Stimulated activated naive CD8-positive, alpha-beta T cell treated with anti-CD3 and anti-CD28 coated beads, Interleukin-15, Interleukin-2, amounts not matched to agents 100 U/mL and 50 U/mL, for 24 hours (primary cell): ENCODE measurements at places on chromosomes 13 and 19.

DNA sequence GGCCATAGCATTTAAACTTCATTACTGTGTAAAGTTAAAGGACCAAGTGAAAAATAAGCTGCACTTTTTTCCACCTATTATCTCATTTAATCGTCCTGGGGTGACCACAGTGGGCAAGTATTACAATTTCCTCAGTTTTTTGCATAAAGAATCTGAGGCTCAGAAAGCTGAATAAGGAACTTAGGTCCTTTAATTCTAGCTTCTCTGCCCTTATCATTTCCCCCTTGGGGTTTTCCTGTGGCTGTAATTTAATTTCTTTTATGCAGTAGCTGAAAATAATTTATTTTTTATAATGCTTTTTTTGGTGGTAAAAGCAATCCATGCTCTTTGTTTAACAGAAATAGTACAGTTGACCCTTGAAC, 59.8 kb upstream of the RCBTB2 start:
- no peak for DNase-seq

- no peak for DNase-seq
Measured at GRCh38 chr13:59880468-59880867, 283.3 kb downstream of the DIAPH3 start.

DNA sequence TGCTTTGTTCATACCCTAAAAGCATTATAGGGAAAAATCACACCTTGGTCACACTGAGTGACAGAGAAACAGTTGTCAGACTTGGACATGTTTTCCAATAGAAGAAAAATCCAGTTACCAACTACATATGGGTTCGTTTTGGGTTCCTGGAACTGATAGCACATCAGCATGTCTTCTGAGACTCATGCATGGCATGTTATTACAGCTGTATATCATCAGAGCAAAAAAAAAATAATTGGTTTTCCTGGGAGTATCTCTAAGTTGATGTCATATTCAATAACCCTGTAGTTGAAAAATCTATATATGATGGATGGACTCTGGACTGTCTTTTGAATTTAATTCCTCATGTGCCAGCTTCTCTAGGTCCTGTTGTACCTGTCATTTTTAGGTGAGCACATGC, 211.6 kb downstream of the DNAJC15 start:
- no peak for DNase-seq

GRCh38 chr13:20451397-20451796, 74.3 kb downstream of the CRYL1 start:
- no peak for DNase-seq

GRCh38 chr13:110349239-110349638, 42.2 kb downstream of the COL4A2 start:
- no peak for DNase-seq

- no peak for DNase-seq
Measured at GRCh38 chr19:5386841-5387240, 46.2 kb upstream of the PTPRS start.

DNA sequence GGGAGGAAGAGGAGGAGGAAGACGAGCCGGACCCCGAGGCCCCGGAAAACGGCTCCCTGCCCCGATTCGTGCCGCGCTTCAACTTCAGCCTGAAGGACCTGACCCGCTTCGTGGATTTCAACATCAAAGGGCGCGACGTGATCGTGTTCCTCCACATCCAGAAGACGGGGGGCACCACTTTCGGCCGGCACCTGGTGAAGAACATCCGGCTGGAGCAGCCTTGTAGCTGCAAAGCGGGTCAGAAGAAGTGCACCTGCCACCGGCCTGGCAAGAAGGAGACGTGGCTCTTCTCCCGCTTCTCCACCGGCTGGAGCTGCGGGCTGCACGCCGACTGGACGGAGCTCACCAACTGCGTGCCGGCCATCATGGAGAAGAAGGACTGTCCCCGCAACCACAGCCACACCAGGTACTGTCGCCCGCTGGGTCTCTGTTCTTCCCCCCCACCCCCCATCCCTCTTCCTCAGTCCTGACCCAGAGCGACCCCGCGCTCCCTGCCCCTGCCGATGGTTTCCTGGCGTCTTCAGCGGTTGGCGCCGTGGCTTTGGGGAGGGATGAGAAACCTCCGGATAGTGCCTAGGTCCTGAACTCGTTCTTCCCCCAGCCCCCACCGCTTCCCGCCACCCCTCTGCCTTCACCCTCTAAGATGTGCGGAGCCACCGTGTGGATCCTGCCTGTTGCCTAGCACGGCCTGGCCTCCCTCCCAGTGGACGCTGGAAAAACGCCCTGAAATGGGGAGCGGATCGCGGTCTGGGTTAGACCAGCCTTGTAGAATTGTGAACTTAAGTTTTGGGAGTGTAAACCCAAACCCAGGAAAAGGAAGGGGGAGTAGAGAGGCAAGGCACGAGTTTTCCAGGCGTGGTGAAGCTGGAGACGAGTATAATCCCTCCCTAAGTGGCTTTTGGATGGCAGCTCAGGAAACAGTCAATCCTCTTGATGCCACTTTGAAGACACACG, 1.5 kb downstream of the HS6ST3 start:
- DNase-seq, result peak; percentile 2
